Brain (organoid and tissue), 16 donors: ENCODE measurements at places on chromosomes 16 and 17.

DNA sequence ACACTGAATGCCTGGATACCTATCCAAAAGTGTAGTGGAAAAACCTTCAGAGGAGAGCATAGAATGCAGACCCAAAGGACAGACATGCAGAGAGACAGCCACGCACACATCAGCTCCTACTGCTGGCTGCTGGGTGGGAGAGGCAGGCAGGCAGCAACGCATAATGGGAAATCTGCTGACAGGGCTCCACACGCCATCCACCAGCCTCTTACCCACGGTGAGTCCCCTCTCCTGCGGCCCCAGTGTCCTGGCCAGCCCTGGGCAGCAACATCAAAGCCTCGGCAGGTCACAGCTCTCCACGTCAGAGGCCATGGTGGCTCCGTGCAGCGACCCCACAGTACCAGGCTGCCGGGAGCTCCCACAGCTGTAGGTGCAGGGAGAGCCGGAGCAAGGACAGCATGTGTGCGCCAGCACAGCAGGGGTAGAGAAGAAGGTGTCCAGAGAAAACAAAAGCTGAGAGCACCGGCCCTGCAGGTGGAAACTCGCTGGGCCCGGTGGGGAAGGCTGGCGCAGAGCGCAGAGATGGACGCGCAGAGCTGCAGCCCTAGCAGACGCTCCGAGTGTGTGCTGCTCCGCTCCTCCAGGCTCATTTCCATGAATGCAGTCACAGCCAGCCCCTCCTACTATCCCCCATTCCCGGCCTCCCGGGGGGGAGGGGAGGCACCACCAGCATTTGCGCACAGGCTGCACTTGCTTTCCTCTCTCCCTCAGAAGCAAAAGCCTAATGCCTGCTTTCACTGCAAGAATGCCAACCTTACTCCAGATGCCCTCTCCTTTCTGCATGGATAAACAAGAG is 58.9 kb downstream of the CYTH1 start:
- peak; percentile 98 for DNase-seq

DNA sequence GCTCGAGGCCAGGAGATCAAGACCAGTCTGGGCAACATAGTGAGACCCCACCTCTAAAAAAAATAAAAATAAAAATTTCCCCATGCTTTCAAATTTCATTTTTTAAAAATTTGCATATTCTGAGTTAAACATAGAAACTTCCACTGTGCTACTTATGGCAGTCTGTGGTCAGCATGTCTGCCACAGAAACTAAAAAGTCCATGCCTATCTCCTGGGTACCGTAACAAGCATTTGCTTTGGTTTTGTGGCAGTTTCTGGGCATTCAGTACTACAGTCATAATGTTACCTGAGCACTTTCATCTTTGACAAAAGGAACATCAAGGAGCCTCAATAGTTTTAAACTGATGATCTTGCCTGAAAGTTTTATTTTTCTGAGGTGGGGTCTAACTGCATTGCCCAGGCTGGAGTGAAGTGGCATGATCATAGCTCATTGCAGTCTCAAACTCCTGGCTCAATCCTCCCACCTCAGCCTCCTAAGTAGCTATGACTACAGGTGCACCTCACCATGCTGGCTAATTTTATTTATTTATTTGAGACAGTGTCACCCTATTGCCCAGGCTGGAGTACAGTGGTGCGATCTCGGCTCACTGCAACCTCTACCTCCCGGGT is 13.2 kb upstream of the ITGA2B start:
- no peak for DNase-seq

DNA sequence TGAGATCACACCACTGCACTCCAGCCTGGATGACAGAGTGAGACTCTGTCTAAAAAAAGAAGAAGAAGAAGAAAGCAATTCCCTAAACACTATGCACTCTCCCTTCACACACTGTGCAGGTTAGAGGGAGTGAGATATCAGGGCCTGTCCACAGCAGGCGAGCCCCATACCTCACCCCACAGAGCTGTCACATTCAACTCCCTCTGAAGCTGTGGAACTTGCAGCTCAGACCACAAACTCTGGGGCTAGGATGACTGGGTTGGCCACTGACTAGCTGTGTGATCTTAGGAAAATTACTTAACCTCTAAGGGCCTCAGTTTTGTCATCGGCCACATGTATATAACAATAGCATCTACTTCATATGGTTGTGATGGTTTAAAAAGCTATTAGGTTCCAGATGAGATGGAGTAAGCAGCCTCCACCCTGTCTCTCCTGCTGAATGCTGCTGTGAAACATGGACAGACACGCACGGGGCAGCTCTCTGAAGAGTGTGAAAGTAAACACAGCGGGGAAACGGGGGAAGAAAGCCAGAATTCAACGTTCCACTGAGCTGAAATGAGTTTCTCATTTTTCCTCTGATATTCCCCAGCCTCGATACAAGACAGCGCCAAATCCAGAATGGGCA is 13.6 kb upstream of the PYY start:
- DNase-seq = no peak

- no peak for DNase-seq
Observed at GRCh38 chr16:1876468-1876867, 4.5 kb upstream of the MEIOB start.

- peak; percentile 54 for DNase-seq
Observed at GRCh38 chr16:67246081-67246755, 1.1 kb downstream of the FHOD1 start.

DNA sequence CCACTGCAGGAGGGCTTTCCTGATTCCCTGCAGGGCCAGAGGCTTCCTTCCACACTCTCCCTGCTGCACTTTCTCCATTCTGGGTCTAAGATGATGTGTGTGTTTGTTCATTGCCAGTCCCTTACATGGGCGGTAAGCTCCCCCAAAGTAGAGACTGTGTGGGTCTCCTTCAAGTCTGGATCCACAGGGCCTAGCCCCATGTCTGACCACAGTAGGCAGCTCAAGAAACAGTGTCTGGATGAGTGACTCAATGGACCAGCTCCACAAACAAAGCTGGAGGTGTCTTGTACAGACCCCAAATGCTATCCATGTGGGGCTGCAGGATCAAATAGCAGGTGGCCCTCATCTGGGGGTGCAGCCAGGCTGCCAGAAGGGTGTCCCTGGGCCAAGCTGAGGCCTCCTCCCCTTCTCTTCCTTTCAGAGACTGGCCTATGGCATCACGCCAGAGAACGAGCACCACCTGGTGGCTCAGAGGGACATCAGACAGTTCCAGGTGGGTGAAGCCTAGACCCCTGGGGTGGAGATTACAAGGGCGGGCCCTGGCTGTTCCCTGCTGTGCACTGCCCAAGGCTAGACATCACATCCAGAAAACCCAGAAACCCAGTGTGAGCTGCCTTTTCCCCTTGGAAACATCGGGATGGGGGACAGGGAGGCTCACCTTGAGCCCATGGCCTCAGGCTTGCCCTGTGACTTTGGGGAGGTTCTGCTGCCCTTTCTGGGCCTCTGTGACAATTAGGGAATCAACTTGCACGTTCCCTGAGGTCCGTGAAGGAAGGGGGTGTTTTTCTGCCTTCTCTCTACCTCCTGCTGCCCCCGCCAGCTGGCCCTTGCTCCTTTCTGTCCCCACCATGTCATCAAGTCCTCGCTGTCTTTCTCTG is 45.9 kb downstream of the SLC6A2 start:
- DNase-seq = peak; percentile 60

- DNase-seq = no peak
Observed at GRCh38 chr16:24270721-24271442, 14.7 kb downstream of the CACNG3 start.

- no peak for DNase-seq
Observed at GRCh38 chr17:343211-343610, 9.4 kb downstream of the RPH3AL start.

GRCh38 chr16:22898131-22898530 is 84.2 kb downstream of the HS3ST2 start:
- no peak for DNase-seq

DNA sequence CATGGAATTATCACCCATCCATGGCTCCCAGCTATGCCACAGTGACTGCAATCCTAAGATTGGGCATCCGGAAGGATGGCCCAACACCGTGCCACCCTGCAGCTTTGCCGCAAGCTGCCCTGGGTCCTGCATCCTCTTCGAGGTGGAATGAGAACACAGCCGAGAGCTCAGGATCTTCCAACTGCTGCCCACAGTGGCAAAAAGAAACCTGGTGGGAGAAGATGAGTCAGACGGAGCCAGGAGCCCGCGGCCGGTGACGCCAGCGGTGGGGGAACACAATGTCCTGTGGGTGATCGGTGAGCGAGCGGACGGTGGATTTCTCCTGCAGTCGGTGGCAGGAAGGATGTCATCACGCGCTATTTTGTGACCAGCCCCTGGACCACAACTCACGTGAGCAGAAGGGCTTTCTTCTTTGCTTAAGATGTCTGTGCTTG is 20.1 kb downstream of the CD7 start:
- no peak for DNase-seq

- no peak for DNase-seq
Observed at GRCh38 chr16:28279006-28279405, 13.3 kb upstream of the SBK1 start.

DNA sequence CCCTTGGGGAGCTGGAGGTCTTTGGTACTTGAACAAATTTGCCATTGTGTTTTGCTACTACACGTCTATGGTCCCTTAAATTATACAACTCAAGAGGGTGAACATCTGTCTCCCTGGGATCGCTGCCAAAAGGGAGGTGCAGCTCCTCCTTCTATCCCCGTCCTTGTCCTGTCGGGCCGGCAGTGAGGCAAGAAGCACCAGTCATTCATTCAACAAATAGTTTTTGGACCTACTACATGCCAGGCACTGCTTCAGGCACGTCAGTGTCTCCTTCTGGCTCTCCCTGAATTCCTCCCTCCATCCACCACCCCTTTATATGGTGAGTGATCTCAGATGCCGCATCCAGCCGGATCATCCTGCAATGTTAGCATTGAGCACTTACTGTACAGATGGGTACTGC is 2.2 kb upstream of the RPL38 start:
- DNase-seq = no peak

- no peak for DNase-seq
Observed at GRCh38 chr16:47392081-47392480, 68.8 kb downstream of the ITFG1 start.

GRCh38 chr17:57138956-57139576 is 54.0 kb downstream of the AKAP1 start:
- no peak for DNase-seq

DNA sequence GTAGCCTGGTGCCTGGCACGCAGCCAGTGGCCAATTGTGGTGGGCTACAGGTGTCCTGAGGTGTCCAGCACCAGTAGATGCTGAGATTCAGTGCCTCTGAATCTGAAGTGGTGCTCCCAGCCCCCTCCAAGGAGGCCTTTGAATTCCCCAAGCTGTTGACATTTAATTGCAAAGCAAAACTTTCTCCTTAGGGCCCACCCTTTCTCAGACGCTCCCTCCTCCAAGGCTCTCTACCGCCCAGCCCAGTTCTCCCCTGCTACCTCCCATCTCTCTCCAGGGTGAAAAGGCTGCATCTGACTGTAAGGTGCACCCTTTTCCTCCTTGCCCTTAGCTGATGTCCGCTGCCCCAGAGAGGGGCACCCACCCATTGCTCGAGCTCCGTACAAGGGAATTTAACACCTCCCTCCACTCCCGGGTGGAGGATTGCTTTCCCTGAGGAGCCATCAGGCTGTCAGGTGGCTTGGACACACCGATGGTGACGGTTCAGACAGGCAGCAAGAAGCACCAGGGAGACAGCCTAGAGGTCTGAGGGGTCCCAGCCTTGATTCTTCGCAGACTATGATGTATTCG is 1.7 kb downstream of the BEAN1 start:
- DNase-seq = no peak

DNA sequence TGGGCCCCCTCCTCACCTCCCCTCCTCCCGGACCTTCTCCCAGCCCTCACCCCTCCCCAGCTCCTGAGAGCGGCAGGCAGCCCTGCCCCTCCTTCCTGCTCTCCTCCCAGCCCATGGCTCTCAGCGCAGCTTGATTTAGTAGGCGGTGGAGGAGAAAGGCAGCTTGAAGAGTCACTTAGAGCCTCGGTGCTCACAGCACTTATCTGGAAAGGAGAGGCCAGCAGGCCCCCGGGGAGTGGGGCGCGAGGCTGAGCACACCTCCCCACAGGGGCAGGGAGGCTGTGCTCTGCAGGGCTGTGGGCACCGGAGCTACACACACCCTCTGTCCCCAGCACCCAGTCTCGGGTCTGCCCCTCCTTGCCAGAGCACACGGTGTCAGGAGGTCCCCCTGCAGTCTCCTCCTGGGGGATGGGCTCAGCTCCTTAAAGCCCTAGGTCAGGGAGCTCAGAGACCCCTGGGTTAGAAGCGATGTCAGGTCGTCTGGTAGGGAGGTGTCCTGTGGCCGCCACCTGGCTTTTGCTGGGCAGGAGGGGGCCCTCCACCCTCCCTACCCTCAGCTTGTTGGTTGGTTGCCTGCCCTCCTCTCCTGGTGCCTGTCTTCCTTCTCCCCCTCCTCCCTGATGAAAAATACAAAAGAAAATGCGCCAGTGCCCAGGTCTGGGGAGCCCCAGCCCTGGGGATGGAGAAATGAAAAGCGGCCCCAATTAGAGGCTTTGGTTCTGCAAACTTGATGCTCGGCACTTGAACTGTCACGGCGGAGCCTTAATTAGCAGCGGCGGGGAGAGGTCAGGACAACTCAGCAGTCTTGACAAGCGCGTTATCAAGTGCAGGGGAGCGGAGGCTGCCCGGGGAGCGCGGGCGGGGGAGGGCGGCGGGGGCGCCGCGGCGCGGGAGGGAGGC is 151.1 kb upstream of the GSE1 start:
- peak; percentile 77 for DNase-seq

DNA sequence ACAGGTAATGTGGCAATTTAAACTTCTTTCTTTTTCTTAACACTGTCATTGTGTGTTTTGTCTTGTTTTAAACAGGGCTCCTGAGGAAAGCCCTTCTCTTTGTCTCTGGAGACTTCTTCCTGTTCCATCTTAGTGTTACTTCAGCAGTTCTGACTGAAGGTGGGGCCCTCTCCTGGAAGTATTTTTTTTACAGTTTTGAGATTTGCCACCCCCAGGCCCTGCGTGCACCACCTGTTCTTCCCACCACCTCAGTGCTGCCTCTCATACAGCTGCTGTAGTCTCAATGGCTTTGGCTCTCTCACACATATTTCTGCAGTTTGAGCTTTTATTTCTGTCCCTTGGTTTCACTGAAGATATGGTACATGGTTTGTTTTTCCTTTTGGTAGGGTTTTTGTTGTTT is 52.5 kb upstream of the ALDH3A1 start:
- no peak for DNase-seq

DNA sequence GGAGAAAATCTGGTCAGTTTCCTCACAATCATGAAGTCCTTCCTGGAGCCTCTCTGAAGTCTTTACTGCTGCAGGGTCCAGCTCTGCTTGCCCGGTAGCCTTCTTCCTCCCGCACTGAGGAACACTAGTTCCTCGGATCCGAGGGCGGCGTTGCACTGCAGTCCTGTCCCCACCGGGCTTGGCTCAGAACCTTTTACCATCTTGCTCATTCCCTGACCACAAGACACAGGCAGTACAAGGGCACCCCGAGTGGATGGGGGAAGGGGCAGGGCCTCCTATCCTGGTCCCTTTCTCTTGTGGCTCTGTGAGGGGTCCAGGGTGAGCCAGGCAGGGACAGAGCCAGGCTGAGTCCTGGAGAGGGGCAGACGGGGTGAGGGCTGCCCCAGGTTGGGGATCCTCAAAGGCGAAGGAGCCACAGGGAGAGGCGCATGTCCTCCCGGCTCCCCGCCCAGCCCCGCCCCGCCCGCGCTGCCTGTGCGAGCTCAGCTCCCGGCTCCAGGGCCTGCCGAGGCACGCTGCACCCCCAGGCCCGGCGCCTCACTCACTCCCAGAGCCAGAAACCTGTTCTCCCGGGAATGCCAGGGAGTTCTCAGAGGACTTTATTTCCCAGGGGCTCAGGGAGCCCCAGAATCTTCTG is 1.5 kb downstream of the FOXN1 start:
- DNase-seq = no peak

- peak; percentile 92 for DNase-seq
Observed at GRCh38 chr17:43905985-43906852, 1.1 kb downstream of the MPP2 start.
